HFFc6 (cell line): ENCODE measurements at places on chromosomes 4 and X. TPM values are rescaled to one million over a fixed set of nuclear protein-coding genes. Genes with fewer than 3 reads are reported as not detected.

DNA sequence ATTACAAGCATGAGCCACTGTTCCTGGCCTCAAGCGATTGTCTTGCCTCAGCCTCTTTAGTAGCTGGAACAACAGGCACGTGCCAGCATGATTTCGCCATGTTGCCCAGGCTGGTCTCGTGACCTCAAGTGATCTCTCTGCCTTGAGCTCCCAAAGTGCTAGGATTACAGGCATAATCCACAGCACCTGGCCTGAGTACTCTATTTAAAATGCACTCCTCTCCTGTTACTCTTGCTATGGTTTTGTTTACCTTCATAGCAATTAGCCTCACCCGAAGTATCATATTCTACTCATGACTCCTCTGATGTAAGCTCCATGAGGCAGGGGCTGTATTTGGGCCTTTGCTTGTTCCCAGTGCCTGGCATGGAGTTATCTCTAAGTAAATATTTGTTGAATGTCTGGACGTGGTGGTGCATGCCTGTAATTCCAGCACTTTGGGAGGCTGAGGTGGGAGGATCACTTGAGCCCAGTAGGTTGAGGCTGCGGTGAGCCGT lies 92.5 kb upstream of the SLC34A2 start:
- no peak overlapping the region for H3K4me3 ChIP-seq
- DNase-seq = no peak
- no peaks in the 10 kb centered on the region for H3K4me1 ChIP-seq
- no peaks in the 10 kb centered on the region for H3K36me3 ChIP-seq
- H3K27me3 ChIP-seq = peaks cover 26% of the 10 kb centered on the region

DNA sequence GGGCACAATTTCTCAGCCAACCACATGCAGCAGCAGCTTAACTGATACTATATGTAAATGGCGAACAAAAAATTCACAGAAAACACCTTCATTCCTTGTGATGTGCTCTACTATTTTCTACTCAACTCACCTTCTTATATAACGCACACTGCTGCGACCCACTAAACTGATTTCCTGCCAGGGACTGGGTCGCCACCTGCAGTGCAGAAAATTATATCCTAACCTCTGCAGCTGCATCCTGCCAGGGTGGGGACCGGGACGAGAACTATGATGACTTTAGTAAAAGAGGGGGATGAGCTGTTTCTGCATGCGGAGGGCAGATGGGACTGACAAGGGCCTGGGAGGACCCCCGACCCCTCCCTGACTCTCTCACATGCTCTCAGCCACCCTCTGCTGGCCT lies 27.4 kb downstream of the ABLIM2 start:
- peaks cover 60% of the 10 kb centered on the region for H3K27me3 ChIP-seq
- no peak for DNase-seq

The RNF150 gene
- 17.0 to 23.8 TPM (median 19.4 TPM) in 3 replicates for total RNA-seq

- H3K36me3 ChIP-seq = no peaks in the 10 kb centered on the region
- H3K27me3 ChIP-seq = no peaks in the 10 kb centered on the region
- no peak for DNase-seq
- no peak overlapping the region for H3K27ac ChIP-seq
- H3K4me1 ChIP-seq = peaks cover 31% of the 10 kb centered on the region
These were observed 3.5 kb downstream of the S100G start for GRCh38 chrX:16653424-16653823.

- H3K4me3 ChIP-seq = no peak overlapping the region
- H3K4me1 ChIP-seq = no peaks in the 10 kb centered on the region
- no peak for DNase-seq
- H3K27me3 ChIP-seq = peaks cover 5% of the 10 kb centered on the region
- no peak overlapping the region for H3K27ac ChIP-seq
- H3K36me3 ChIP-seq = no peaks in the 10 kb centered on the region
These were observed 90.2 kb downstream of the SLC2A9 start for GRCh38 chr4:9931146-9931545.

DNA sequence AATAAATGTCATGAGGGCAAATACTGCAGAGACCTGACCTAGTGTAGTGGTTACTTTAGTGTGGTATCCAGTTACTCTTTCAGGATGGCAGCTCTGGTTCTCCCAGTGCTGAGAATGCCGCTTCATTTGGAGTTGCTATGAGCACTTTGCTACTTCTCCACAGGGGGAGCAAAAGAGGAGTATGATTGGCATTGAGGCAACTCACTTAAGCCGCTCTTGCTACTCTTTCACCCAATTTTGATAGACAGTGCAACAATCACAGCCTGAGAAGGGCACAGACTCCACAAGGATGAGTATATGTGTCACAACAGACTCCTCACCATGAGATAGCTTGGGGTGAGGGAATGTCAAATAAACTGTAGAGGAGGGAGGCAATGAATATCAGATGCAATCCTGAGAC lies 81.2 kb downstream of the NPY1R start:
- no peak overlapping the region for H3K4me3 ChIP-seq
- H3K27ac ChIP-seq = no peak overlapping the region
- no peaks in the 10 kb centered on the region; the same call in 1 of the 2 replicates for H3K27me3 ChIP-seq
- H3K4me1 ChIP-seq = no peaks in the 10 kb centered on the region
- no peaks in the 10 kb centered on the region for H3K36me3 ChIP-seq
- DNase-seq = no peak
